ENCODE measurements at places on chromosomes 16 and 17.
A peak's percentile ranks its signal among the peaks of the same experiment; 100 is the strongest.

DNA sequence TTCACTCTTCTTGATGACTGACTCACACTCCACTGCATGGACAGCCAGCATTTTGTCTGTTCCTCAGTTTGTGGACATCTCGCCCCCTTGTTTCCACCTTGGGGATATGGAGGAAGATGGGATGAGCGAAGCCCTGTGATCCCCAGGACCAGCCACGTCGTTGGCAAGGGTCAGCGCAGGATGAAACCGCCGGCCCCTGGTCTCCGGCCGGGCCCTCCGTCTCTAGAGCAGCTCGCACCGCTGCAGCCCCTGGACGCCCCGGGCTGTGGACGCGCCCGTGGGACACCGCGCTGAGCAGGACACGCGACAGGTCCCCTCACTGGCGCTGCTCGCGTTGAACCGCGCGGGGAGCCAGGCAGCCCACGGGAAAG, 604 bp upstream of the ZC3H18 start:
- DNase-seq, result no peak

GRCh38 chr17:1965556-1966273, 59.4 kb downstream of the RTN4RL1 start:
- no peak for DNase-seq

GRCh38 chr16:87540072-87540896, 47.5 kb upstream of the ZCCHC14 start:
- no peak for DNase-seq

- peak; percentile 24 for DNase-seq
These were observed 1.9 kb upstream of the YBX2 start for GRCh38 chr17:7296189-7296861.

DNA sequence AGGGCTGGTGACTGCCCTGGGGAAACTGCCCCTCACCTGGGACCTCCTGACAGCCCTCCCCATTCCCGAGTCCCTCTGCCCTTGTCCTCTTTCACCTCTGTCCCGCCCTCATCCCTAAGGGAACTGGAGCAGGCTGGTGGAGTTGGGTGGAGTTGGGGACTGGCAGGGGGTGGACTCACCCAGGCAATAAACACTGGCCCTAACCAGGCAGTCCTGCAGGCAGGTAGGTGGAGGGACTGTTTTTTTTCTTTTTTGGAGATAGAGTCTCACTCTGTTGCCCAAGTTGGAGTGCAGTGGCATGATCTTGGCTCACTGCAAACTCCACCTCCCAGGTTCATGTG, 11.7 kb downstream of the GCGR start:
- DNase-seq, result no peak

DNA sequence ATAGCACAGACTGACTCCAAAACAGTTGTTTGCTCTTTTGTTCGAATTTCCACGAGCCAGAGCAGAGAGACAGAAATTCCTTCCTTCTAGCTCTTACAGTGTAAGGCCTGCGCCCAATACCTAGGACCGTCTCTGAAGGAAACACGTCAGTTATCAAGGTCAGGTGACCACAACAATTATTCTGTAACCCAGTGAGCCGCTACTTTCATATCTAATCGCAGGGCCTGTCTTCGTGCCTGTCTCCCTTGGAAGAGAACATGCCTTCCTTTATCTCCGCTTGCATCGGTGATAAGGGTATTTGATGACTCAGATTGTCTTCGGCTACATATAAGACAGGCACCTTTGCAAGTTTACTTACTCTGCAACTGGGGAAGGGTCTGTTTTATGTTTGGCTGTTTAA, 288.0 kb downstream of the MAF start:
- no peak for DNase-seq

DNA sequence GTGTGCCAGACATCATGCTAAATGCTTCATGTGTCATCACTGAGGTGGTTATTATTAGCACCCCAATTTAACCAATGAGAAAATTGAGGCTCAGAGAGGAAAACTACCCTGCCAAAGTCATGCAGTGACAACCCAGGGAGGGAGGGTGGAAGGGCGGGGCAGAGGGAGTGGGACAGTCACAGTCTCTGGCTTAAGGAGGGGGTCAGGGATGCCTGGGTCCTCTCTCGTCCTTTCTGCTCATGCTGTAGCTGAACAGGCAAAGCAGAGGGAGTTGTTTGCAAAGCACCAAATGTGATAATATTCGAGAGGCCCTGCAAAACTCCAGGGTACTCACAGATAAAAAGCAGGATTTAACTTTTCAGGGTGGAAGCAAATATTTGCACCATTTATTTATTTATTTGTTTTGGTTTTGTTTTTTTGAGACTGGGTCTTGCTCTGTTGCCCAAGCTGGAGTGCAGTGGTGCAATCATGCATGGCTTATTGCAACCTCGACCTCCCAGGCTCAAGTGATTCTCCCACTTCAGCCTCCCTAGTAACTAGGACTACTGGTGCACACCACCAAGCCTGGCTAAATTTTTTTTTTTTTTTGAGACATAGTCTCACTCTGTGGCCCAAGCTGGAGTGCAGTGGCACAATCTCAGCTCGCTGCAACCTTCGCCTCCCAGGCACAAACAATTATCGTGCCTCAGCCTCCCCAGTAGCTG, 47.9 kb upstream of the NKD1 start:
- DNase-seq, result no peak
